ENCODE measurements at places on chromosomes 11 and 22. TPM values are rescaled to one million over a fixed set of nuclear protein-coding genes. Genes with fewer than 3 reads are reported as not detected.
A peak's percentile ranks its signal among the peaks of the same experiment; 100 is the strongest.

- no peak for DNase-seq
These were observed 108.1 kb downstream of the KIAA1671 start for GRCh38 chr22:25060522-25061071.

DNA sequence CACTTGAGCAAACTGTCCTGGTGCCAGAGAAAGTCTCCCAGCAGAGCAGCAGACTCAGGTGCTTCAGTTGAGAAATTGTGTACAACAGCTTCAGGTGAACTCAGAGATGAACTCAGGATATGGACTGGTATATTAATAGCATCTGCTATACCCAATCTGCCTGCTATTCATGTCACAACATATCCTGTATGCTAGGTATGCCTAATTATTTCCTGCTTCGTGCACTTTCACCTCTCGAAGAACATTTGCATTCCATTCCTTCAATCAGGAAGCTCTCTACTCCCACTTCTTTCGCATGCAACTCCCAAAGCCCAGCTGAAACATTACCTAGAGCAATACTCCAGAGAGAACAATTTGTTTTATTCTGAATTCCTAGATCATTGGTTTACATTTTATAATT lies 207.7 kb downstream of the KCNA4 start:
- DNase-seq = no peak

- peak; percentile 69 for DNase-seq
These were observed 1.3 kb downstream of the MYH9 start for GRCh38 chr22:36386351-36386899.

- DNase-seq = no peak
These were observed 15.3 kb downstream of the PTS start for GRCh38 chr11:112241486-112241885.

DNA sequence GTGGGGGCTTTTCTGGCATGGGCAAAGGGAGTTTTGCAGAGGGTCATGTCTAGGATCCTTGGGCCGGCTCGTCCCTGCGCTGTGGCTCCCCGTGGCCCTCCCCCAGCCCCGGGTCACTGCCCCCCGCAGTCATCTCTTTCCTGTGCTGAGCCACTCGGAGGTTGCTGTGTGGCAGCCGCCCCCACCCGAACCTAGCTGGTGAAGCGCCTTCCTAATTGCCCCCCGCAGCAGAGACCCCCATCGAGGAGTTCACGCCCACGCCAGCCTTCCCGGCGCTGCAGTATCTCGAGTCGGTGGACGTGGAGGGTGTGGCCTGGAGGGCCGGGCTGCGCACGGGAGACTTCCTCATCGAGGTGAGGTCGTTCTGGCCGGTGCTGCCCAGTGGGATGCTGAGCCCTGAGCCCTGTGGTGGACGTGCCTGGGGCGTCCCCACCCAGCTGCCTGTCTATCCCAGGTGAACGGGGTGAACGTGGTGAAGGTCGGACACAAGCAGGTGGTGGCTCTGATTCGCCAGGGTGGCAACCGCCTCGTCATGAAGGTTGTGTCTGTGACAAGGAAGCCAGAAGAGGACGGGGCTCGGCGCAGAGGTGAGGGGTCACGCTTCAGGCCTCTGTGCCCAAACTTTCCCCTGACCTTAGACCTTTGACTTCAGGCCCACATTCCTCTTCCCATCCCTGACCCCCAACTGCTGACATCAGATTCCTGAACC lies 32.0 kb downstream of the SHANK3 start:
- DNase-seq = peak; percentile 15

DNA sequence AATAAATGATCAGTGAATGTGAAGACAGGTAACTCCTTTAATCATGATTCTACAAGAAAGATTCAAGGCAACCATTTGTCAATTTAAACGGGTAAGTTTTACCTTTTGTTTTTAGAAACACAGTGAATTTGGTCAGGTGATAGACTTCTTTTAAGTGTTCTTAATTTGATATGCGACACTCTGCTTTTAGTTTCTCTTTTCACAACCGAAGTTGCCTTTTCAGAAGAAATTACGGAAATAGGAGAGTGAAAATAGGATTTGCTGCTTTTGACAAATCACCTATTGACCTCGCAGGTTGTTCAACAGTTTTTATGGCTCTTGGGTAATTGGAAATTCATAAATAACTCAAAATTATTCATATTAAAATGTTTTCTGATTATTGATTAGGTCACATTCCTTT lies 142.1 kb downstream of the CNTN5 start:
- no peak for DNase-seq

DNA sequence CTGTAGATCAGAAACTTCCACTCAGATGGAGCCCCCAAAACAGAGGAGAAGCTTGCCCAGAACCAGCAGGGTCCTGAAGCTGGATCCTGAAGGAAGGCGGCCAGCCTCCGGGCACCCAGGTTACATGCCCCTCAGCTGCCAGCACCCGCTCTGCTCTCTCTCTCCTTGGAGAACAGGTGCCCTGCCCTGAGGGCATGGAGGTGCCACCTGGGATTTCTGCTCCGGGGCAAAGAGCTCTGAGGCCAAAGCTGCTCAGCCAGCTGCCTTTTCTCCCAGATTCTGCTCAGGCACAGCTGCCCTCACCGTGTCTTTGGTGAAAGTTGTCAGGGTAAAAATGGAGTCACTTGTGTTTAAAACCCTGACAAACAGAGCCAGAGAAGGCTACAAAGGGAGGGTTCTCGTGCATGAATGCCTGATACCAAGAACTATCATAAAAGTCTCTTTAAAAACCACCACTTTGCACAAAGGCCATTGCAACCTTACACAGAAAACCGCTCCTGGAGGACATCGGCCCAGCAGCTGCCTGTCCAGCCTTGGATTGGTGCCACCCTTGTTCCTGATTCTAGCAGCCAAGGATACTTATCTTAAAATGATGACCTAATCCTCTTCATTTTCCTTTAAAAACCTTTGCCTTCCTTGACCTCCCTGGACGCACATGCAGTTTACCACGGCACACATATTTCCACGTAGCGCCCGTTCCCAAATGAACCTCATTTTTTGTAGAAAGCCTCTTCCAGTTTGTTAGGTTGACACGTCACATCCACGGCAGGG lies 140.0 kb downstream of the CACNA1I start:
- peak; percentile 16 for DNase-seq

DNA sequence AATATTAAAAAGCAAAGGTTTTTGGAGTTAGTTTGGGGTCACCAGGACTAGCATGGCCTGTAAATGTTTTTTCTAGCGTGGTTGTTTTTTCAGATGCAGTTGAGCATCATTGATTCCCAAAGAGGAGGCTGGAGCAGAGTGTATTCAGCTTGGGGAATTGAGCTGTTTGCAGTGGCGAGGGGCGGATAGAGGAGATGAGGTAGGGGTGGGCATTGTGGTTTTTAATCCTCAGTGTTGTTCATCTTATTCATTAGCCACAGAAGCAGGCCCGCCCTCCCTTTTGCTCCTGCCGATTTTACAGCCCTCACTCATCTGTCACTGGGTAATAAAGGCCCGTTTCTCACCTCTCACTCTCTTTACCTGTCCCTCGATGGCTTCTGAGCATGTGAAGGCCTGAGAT lies 51.4 kb downstream of the NF2 start:
- DNase-seq = no peak

DNA sequence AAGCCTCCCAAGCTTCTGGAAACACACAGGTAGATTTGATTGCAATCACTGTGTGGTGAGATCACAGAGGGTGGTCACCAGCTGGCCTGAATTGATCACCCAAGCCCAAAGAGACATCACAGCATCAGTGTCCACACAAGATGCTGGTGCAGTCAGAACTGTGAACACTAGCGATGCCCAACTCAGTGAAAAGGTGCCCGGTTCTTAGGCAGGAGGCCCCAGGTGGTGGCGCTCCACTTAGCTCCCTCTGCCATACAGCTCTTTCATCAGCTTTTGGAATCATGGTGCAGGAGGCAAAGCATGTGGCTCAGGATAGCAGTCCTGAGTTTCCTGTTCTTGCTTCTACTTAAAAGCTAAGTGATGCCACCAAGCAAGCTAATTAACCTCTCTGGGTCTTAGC lies 11.1 kb downstream of the DGCR2 start:
- no peak for DNase-seq

DNA sequence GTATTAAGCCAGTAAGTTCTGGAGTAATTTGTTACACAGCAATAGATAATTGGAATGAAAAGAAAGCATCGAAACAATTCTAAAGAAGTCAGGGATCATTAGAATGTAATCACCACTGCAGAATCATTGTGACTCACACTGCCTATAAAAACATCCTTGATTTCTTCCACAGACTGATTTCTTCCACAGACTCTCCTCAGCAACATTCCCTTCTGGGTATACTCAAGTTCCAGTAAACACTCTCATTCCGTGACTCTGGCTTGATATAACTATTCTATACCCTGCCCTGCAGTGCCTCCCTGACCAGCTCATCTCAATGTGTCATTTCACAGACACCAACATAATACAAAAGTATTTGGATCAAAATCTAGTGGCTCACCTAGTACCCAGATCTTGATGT lies 120.5 kb downstream of the BBOX1 start:
- no peak for DNase-seq

- DNase-seq = no peak
These were observed 148.3 kb downstream of the TEAD1 start for GRCh38 chr11:12822392-12823022.

- DNase-seq = no peak
These were observed 451.2 kb downstream of the INSC start for GRCh38 chr11:15565880-15566279.

- no peak for DNase-seq
These were observed 89.8 kb downstream of the ALX4 start for GRCh38 chr11:44219830-44220796.

DNA sequence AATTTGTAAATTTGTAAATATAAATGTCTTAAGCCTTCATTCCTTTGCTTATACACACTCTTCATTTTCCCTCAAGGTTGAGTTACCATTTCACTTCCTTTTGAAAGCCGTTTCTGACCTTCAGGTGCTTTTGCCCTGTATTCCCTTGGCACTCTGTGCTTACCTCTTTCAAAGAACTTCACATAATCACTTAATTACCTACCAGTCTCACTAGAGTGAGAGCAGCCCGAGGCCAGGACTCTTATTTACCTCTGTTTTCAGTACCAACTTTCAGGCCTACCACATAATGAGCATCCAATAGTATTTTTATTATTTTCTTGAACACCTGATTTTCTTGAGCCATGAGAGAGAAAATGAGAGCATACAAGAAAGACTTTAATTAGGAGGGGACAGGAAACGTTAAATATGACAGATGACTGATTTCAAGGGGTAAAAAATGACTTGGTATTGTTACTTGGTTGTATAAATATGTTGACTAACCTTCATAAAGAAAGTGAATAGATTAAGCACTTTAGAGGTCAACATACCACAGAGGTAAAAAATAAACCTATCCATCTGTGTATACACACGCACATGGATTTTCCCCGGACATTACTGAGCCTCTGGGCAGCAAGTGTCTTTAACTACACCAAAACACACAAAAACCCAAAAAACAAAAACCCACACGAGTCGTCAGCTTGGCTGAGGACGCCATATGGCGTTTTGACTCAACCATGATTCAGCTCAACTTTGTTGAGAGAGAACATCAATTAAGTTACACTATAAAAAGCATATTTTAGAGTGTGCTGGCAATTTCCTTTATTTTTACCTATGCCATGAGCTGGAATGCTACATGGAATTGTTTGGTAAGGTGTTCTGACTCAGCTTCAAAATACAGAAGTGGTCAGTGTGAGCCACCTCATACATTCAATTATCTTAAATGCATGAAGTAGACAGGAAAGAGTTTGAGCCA lies 7.6 kb downstream of the ATXN10 start:
- DNase-seq = no peak

GRCh38 chr11:81380395-81380794 lies 1353.3 kb downstream of the FAM181B start:
- DNase-seq = no peak

The TXNRD2 gene
- total RNA-seq = 22.6 TPM

The MUC2 gene
- total RNA-seq = 379 TPM

The LRRC74B gene
- total RNA-seq = not detected

The OR52H1 gene
- total RNA-seq = 0.46 TPM

The TTC36 gene
- total RNA-seq = 0.63 TPM

The TMEM86A gene
- 1.7 TPM for total RNA-seq

All from mucosa of descending colon (tissue), 3 donors.